ENCODE measurements at places on chromosomes 2 and 18.

- H3K4me3 ChIP-seq, result peak overlapping the region; percentile 95
- peak; percentile 92 for DNase-seq
- peaks cover 12% of the 10 kb centered on the region for H3K36me3 ChIP-seq
Measured at GRCh38 chr18:26091047-26091630, 726 bp upstream of the SS18 start.

DNA sequence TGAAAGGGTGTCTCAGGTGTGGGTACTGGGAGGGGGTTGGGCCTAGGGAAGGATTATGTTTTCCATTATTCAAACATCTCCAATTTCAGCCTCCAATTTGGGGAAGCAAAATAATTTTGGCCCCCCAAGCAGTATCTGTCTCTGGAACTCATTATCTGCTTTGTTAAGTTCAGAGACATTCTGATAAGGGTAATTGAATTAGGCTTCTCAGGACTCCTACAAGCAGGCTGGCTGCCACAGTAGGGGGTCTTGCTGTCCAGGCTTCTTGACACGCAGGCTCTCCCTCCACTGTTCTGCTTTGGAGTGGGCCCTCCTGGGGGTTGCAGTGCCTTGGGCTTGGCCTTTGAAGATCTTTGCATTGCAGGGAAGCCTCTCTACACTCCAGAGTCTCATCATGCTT is 108.1 kb upstream of the SIX2 start:
- no peaks in the 10 kb centered on the region for H3K27me3 ChIP-seq
- H3K27ac ChIP-seq, result no peak overlapping the region
- peaks cover 12% of the 10 kb centered on the region for H3K4me1 ChIP-seq
- no peaks in the 10 kb centered on the region for H3K36me3 ChIP-seq

- H3K36me3 ChIP-seq, result no peaks in the 10 kb centered on the region
- no peak for DNase-seq
- H3K27ac ChIP-seq, result no peak overlapping the region
- peaks cover 4% of the 10 kb centered on the region for H3K4me1 ChIP-seq
Measured at GRCh38 chr2:15981646-15982045, 41.3 kb downstream of the MYCN start.

- no peaks in the 10 kb centered on the region for H3K27me3 ChIP-seq
- no peaks in the 10 kb centered on the region for H3K36me3 ChIP-seq
- no peak for DNase-seq
- no peak overlapping the region for H3K27ac ChIP-seq
- no peaks in the 10 kb centered on the region for H3K4me1 ChIP-seq
- H3K4me3 ChIP-seq, result no peak overlapping the region
Measured at GRCh38 chr2:123371535-123371934, 653.6 kb upstream of the CNTNAP5 start.

DNA sequence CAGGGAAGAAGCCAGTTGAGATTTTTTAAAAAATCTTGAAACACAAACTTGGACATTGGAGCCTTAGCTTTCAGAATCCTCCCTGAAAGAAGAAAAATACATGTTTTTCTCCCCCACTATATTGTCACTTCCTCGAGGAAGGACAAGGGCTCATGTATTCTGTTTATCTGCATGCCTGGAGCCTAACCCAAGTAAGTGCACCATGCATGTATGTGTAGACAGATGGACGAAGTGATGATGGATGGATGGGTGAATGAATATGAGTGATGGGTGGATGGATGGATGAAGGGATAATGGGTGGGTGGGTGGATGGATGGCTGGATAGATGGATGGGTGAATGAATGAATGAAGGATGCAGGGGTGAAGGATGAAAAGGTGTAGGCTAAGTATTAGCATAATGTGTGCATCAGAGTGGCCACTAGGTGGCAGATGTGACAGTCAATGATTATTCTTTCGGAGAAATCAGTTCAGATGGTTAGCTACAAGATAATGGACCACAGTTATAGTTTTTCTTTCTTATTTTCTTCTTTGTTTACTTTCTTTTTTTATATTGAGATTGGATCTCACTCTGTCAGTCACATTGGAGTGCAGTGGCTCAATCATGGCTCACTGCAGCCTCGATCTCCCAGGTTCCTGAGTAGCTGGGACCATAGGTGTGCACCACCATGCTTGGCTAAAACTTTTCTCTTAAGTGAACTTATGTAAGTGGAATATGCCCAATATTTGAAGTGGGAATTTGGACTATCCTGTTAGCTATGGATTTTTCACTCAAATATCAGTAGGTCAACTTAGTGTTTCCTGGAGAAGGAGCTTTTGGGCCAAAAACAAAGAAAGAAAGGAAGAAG is 18.5 kb upstream of the CCDC93 start:
- no peak overlapping the region for H3K27ac ChIP-seq
- H3K4me1 ChIP-seq, result no peaks in the 10 kb centered on the region
- no peaks in the 10 kb centered on the region for H3K36me3 ChIP-seq
- DNase-seq, result peak; percentile 53
- H3K27me3 ChIP-seq, result peaks cover 19% of the 10 kb centered on the region

DNA sequence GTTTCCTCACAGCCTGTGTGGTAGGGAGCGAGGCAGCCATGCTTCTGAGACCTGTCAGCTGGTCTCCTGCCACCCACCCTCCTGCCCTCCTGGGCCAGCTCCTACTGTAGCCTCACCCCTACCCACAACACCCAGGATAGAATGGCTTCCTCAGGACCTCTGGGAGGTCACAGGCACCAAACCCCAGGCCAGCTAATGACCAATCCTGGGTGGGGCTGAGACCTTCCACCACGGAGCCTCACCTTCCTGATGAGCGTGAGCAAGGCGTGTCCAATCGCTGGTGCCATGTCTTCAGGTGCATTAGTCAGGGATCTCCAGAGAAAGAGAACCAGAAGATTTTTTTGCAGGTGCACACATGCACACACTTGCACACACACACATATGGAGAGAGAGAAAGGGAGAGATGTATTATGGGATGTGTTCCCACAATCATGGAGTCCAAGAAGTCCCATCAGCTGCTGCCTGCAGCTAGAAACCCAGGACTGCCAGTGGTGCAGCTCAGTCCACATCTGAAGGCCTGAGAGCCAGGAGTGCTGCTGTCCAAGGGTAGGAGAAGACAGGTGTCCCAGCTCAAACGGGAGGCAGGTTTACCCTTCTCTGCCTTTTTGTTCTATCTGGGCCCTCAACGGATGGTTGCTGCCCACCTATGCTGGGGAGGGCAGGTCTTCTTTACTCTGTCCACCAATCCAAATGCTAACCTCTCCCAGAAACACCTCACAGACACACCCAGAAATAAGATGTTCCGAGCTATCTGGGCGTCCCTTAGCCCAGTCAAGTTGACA is 70.4 kb upstream of the HDAC4 start:
- no peak overlapping the region for H3K27ac ChIP-seq
- peaks cover 54% of the 10 kb centered on the region for H3K27me3 ChIP-seq
- H3K4me1 ChIP-seq, result no peaks in the 10 kb centered on the region
- no peaks in the 10 kb centered on the region for H3K36me3 ChIP-seq
- DNase-seq, result no peak

DNA sequence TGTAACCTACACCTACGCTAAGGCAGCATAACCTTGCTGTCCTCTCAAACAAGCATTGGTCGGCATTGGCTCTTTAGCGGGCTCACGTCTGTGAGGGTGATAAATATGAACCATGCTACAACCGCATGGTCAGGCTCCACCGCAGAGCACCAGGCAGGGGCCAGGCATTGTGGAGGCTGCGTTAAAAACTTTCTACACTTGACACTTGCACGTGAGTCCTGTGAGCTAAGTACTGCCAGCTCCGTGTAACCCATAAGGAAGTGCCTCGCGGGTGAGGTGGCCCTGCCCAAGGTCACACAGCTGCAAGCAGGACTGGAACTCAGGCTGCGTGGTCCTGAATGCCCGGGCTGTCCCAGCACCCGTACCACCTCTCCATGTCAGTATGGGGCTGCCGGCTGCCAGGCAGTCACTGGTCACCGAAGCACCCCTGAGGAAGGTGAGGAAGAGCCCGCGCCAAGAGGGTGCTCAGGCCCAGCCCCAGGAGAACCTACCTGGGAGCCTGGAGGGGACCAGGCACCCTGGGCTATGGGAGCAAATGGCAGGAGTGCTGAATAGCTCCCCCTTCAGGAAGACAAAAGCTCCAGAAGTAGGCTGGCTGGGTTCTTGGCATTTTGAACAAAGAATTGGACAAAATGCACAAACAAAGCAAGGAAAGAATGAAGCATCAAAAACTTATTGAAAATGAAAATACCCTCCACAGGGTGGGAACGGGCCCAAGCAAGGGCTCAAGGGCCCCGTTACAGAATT is 271.1 kb upstream of the RAB6C start:
- DNase-seq, result no peak
- no peaks in the 10 kb centered on the region for H3K36me3 ChIP-seq
- no peak overlapping the region for H3K27ac ChIP-seq
- no peaks in the 10 kb centered on the region for H3K27me3 ChIP-seq
- no peaks in the 10 kb centered on the region for H3K4me1 ChIP-seq
- no peak overlapping the region for H3K4me3 ChIP-seq

- peak overlapping the region; percentile 84 for H3K4me3 ChIP-seq
- peak; percentile 42 for DNase-seq
- H3K36me3 ChIP-seq, result peaks cover 19% of the 10 kb centered on the region
- H3K4me1 ChIP-seq, result peaks cover 17% of the 10 kb centered on the region
Measured at GRCh38 chr2:101002562-101003277, 631 bp downstream of the RPL31 start.

GRCh38 chr2:159712143-159712928 is at the start of gene MARCHF7:
Gene MARCHF7, plus strand, starts transcription at chr2:159712506. Its CDS starts 16,517 bp downstream, at chr2:159729023.
- peaks cover 21% of the 10 kb centered on the region for H3K36me3 ChIP-seq
- H3K27ac ChIP-seq, result peak within 1 kb of the TSS; percentile 100
- H3K4me3 ChIP-seq, result peak within 1 kb of the TSS; percentile 100
- H3K27me3 ChIP-seq, result no peaks in the 10 kb centered on the region
- DNase-seq, result peak; percentile 96

DNA sequence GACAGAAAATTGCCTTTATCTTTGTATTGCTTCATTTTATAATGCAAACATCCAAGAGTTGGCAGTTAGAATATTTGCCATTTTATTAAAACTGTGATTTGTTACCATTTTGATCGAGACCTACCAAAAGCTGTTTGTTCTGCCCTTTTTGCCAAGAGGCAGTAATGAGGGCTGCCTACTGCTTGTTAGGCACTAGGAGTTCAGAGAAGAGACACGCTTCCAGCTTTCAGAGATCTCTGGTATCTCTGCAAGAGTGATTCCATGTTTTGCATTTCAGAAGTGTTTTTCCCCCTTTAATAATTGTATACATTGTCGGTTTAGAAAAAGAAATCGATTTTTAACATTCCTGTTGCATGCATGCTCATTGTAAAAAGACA is 628 bp downstream of the MRPL30 start:
- H3K4me3 ChIP-seq, result peak overlapping the region; percentile 82
- H3K27ac ChIP-seq, result peak overlapping the region; percentile 94
- no peak for DNase-seq
- H3K4me1 ChIP-seq, result peaks cover 4% of the 10 kb centered on the region
- H3K27me3 ChIP-seq, result no peaks in the 10 kb centered on the region

DNA sequence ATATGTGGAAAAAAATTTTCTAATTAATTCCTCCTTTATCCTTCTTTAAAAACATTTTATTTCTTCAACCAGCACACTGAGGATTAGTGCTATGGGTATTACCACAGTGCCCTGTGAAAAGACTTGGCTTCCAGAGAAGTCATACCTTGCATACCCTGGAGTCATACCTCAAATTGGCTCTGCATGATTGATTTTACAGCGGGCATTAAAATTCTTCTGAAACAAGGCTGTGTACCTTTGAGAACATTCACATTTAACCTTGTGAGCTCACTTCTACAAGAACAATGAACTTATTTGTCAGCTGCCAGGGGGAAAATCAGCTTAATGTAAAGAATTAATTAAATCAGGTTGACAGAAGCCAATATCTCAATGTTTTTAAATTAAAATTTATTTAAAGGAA is 44.6 kb downstream of the SLC35F5 start:
- peaks cover 88% of the 10 kb centered on the region for H3K36me3 ChIP-seq
- no peak overlapping the region for H3K27ac ChIP-seq
- DNase-seq, result no peak
- no peaks in the 10 kb centered on the region for H3K4me1 ChIP-seq
- H3K4me3 ChIP-seq, result no peak overlapping the region

GRCh38 chr18:21632393-21632792 is 20.3 kb downstream of the SNRPD1 start:
- H3K4me3 ChIP-seq, result no peak overlapping the region
- peak; percentile 9 for DNase-seq
- no peaks in the 10 kb centered on the region for H3K4me1 ChIP-seq
- H3K27ac ChIP-seq, result no peak overlapping the region

DNA sequence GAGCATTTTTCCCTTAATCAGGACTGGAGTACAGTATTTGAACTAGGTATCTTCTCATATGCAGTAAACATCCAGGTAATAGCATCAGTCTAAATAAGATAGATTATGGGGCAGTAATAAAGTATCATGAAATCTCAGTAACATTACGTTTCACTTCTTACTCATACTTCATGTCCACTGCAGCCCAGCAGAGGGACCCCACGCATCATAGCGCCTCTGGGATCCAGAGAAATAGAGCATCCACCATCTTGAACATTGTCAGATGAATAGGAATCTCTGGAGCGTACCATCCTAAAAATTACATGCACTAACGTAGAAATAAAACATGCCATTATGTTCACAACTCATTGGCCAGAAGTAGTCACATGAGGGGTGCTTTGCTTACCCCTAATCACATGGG is 499.0 kb downstream of the CPS1 start:
- no peak overlapping the region for H3K27ac ChIP-seq
- no peaks in the 10 kb centered on the region for H3K27me3 ChIP-seq
- no peaks in the 10 kb centered on the region for H3K36me3 ChIP-seq
- H3K4me1 ChIP-seq, result no peaks in the 10 kb centered on the region
- DNase-seq, result peak; percentile 14
- H3K4me3 ChIP-seq, result no peak overlapping the region

GRCh38 chr2:218000136-218000535 is 2.7 kb downstream of the TNS1 start:
- DNase-seq, result peak; percentile 71
- H3K4me1 ChIP-seq, result peaks cover 29% of the 10 kb centered on the region

DNA sequence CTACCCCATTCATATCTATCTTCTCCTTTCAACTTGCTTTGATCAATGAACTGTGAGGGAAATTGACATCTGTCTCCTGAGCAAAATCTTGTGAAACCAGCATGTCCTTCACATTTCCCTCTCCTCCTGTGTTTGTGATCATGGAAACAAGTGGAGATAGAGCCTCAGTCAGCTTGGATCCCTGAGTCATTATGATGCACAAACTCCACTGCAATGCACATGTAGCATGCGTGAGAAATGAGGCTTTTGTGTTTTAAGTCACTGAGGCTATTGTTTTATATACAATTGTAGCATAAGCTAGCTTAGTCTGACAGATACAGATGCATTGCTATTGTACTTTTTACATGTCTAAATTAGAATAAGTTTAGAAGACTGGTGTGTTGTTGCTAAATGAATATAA is 85.2 kb upstream of the HNMT start:
- H3K4me3 ChIP-seq, result no peak overlapping the region
- no peaks in the 10 kb centered on the region for H3K27me3 ChIP-seq
- DNase-seq, result peak; percentile 3
- no peak overlapping the region for H3K27ac ChIP-seq
- no peaks in the 10 kb centered on the region for H3K4me1 ChIP-seq
